Stimulated activated CD4-positive, alpha-beta T cell treated with anti-CD3 and anti-CD28 coated beads, Interleukin-1b, Interleukin-23, amount 100 ng/mL, for 1 hour (primary cell): ENCODE measurements at places on chromosomes 1 and 21.

DNA sequence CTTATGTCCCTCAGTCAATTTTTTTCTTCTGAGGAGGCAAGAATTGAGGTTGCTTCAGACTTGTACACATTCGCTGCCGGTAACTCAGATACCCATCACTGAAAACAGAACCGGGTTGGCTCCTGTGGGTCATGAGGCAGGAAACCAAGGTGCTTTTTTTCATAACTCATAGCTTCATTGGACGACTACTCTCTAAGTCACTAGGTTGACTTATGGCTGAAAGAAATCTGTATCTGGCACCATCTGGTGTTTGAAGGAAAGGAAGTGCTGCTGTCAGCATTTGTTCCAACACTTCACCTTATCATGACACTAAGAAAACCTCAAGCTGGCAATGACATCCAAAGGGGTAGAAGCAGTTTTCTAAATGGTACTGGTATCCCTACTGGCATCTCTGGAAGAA is 82.3 kb downstream of the TBX19 start:
- no peak for DNase-seq

DNA sequence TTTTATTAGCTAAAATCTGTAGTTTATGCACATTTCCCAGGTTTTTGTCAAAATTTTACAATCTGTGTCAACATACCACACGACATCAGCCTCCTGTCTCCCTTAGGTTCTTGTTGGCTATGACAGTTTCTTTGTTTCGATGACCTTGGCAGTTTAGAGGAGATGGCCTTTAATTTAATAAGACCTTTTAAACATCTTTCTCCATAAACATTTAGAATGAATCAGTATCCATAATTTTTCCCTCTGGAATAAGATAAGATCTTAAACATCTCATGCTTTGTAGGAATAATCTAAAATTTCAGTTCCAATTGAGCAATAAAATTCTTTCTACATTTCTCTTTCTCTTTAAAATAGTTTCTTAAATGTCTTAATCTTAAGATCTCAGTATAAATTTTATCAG is 28.7 kb upstream of the DYRK1A start:
- no peak for DNase-seq

DNA sequence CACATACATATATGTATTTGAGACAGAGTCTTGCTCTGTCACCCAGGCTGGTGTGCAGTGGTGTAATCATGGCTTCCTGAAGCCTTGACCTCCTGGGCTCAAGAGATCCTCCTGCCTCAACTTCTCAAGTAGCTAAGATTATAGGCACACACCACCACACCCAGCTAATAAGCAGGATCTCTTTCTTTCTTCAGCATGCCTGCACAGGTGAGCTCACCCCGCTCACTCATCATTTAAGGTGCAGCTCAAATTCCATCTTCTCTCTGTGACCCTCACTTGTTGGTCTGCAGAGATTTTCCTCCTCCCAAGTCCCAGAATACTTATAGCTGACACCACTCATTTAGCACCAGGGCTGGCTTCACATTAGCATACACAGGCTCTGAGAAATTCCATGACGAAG is 209.1 kb upstream of the MAP1LC3C start:
- no peak for DNase-seq

DNA sequence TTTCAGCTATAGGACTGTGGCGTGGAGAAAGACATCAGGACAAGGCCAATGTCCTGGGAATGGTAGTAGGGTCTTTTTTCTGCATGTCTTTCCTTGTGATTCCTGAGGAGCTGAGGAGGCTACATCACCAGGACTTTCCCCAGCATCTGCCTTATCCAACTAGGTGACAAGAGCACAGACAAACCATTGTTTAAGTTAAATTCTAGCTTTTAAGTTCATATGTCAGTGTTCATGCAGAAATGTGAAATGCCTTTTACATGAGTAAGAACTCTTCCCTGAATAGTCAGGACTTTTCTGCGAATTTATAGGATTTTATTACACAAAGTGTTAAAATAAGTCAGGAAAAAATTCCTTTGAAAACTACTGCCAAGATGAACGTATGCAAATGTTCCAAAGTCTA is 154.2 kb downstream of the PTGER3 start:
- DNase-seq: no peak

DNA sequence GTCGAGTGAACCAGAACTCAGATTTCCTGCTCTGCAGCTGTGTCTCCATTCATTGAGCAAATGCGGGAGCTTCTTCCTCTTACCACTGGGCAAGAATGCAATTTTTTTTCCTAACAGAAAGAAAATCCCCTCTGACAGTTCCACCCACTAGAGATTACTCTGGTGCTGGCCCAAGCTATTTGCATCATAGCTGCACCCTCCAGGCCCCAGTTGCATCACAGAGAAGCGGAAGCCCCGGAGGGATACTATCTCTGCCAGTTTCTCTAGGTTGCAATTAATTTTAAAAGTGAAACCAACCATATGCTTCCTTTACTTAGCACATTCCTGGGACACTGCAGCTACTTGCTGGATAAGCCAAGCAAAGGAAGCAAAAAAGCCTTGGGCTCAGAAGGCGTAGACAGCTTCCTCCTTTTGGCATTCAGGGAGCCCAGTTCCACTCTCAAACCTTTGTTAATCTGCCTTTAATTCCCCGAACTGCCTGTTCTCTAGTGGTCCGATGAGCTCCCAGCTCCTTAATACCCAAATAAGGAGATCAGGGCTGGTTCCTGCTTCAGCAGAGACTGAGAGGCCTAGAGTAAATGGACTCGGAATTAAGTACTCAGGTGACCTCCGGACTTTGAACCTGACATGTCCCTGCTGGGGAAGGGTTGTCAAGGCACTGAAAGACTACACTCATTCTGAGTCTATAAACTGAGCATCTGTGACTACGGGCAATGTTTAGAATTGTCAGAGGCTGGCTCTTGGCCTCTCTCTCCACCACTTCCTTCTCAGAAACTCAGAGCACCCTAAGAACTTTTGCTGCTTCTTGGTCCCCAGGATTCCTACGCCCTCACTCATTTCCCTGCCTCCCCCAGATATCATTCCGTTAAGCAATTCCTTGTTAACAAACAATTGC is 72.5 kb upstream of the TNFSF18 start:
- no peak for DNase-seq

DNA sequence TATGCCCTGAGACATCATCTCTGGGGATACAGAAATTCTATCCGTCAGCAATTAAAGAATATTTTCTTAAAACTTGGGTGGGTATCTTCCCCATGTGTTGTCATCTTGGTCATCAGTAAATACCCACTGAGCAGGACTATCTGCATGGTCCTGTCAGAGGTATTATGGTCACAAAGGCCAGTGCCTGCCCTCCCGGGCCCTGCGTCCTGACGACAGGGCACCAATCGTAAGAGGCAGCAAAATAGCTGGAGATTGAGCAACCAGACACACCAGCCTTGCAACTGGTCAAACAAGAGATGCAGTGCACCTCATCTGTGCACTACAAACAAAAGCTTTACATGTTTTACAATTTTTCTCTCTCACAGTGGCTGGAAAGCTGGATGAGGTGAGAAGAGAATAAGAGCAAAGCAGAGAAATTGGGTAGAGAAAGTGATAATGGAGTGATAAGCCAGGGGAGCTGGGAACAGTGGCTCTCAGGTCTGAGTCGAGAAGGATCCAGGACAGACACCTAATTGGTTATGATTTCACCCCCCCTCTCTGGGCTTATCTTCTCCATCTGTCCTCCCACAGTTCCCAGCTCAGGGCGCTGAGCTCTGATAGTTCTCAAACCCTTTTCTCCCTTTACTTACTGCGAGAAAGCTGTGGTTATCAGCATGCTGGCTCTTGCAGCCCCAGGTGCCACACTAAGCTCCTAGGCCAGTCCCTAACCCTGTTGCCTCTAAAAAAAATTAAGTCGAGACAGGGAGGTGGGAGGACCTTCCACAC is 8.8 kb upstream of the SRP9 start:
- DNase-seq: no peak

GRCh38 chr1:202861420-202862132 is 27.4 kb downstream of the RABIF start:
- no peak for DNase-seq

DNA sequence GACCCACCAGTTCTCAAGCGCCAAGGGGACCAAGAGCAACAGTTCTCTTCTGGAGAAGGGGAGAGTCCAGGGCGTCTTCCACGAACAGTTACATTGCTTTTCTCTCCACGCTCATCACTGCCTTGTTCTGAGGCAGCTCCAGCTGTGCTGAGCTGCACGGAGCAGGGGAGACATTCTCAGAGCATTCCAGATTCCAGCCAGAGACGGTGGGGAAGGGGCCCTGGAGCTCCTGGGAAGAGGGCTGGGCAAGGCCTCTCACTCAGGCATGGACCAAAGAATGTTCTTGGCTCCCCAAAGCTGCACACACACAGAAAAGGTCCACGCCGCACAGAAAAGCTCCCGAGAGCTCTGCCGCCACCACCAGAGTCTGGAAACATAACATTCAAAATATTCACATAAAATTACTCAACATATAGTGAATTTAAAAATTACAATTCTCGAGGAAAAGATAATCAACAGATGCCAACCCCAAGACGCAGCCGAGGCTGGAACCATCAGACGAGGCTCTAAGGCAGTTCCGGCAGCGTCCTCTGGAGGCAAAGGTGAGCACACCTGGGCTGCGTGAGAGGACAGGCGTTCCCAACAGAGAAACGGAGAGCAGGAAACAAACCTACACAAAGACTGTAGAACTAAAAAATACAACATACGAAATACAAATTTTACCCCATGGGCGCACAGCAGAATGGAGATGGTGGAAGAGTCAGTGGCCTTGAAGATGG is 40.5 kb downstream of the UBE2G2 start:
- no peak for DNase-seq

- DNase-seq: no peak
Measured at GRCh38 chr1:225427235-225428067, at the start of gene LBR. LBR (minus strand) TSS chr1:225428038; CDS start chr1:225424075, 3,963 bp downstream.

- no peak for DNase-seq
Measured at GRCh38 chr1:226545836-226546596, 2.5 kb upstream of the STUM start.
